Activated CD4-positive, alpha-beta T cell treated with anti-CD3 and anti-CD28 coated beads for 36 hours (primary cell): ENCODE measurements at places on chromosomes 7 and 10. TPM values are rescaled to one million over a fixed set of nuclear protein-coding genes. Genes with fewer than 3 reads are reported as not detected.

DNA sequence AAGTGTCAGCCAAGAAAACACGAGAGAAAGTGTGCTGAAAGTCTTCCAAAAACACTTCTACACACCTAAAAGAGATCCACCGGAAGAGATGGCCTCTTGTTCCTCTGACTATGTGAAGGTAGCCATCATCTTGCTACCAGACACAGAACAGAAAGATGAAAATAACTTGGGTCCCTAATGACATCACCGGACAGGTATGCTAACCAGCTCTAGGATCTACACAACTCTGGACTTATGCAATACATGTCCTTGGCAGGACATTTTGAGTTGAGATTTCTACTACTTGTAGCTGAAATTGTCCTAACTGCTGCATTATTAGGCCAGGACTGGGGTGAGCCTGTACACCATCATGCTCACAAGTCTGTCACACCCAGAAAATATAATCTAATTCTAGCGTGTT lies 358.7 kb downstream of the ELMO1 start:
- DNase-seq: no peak

- no peak for DNase-seq
Observed at GRCh38 chr7:38686888-38687287, 55.7 kb upstream of the AMPH start.

DNA sequence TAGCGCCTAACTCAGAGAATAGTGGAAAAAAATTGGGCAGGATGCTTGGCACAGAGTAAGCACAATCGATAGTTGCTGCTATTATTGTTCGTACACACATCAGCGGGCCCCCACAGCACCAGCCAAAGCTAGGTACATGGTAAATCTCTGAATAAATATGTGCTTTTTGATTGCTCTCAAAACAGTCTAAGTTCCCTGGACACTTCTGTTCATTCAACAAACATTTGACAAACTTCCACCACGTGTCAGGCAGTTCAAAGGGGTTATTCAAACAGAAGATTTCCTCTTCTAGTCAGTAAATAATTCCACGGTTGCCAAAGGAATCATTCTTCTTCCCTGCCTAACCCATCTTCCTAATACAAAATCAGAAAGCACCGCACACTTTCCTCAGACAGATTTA lies 150.8 kb downstream of the DGKI start:
- DNase-seq: no peak

GRCh38 chr10:126917375-126917774 lies 12.1 kb downstream of the DOCK1 start:
- no peak for DNase-seq

- no peak for DNase-seq
Observed at GRCh38 chr10:88274286-88274685, 308.8 kb downstream of the RNLS start.

DNA sequence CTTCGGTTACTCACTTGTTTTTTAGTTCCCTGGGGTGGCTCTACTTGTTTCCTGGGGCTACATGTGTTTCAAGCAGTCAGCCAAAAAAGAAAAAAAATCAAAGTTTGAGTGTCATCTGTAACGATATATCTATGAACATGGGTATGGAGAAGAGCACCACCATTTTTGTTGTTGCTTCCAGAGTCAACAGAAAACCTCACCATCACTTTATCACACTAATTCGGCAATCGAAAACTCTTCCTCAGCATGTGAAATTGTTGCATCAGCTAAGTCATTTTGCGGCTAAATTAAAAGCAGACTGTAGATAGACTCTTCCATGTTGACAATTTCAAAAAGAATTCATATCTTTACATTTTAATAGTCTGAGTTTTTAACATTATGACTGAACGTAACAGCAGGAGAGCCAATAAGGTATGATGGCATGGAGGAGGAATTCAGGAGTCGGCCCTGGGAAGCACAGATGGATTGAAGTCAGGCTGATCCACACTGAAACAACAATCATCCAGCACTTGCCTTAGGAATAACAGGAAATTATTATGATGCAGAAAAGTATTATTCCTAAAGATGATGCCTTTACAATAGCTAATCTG lies 455.7 kb upstream of the KLF6 start:
- no peak for DNase-seq

- DNase-seq: peak; percentile 38
Observed at GRCh38 chr10:35339942-35340341, 3.6 kb downstream of the CCNY start.

GRCh38 chr10:63120554-63120953 lies 12.6 kb upstream of the NRBF2 start:
- no peak for DNase-seq

Gene ATXN7L1
- 16.9 TPM for total RNA-seq

GRCh38 chr7:47710201-47710935 lies 128.5 kb upstream of the TNS3 start:
- no peak for DNase-seq

Gene SVIL
- total RNA-seq: 12.5 TPM

Gene HMX3
- not detected for total RNA-seq

DNA sequence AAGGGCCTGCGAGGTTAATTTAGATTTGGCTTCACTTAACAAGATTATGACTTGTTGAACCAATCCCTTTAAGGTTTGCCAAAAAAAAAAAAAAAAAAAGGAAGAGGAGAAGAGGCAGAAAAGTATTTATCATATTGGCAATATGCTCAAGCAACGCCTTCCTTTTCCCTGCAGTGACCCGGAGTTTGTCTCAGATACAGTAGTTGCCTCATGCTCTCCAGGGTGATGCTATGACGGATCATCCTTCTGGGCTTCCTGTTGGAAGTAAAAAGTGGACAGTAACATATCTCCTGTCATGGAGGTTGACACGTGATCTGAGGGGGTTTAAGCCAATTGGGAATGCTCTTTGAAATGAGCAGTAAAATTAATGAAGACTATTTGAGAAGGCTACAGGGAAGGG lies 117.3 kb downstream of the BMPER start:
- DNase-seq: no peak

GRCh38 chr10:106716381-106716780 lies 448.1 kb downstream of the SORCS1 start:
- no peak for DNase-seq

Gene ITPRID1
- total RNA-seq: not detected
